ENCODE measurements at places on chromosomes 6 and 20.
A peak's percentile ranks its signal among the peaks of the same experiment; 100 is the strongest.

- peak; percentile 40 for DNase-seq
Measured at GRCh38 chr6:34237722-34238584, 1.3 kb downstream of the HMGA1 start.

DNA sequence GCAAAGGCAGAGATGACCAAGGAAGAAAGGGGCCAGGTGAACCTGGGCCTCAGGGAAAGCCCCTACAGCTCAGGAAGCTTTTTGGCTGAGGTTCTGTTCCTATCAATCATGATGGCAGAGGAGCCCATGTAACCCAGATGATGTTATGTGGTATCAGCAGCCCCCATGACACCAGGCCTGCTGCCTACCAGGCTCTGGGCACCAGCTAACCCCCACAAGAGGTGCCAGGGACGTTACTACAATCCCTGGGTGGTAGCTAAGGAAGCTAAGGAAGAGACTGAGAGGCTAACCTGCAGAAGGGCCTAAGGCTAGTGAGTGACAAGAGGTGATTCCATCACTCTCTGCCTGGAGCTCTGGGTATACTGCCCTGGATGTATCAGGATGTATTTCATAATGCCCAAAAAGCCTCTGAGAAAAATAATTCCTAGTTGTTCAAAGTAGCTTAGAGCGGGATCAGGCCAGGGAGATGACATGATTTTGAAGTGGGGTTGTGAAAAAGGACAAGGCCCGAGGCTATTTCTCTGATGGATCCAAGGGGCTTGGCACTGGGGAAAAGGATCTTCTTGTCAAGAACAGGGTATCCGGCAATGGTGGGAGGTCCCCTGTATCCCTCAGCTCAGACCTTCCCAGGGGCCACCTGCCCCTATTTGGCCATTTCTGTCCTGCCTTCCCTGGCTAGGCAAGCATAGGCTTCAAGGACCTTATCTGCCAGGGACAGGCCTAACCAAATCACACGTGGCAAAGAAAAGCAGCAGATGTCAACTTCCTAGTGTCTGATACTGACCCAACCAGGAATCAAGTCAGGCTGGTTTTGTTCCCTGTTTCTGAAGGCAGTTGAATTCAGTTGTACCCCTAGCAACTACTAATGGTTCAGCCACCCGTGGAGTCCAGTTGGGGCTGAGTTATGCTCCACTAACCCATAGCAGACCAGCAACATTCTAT, 41.3 kb downstream of the PANK2 start:
- DNase-seq: no peak

DNA sequence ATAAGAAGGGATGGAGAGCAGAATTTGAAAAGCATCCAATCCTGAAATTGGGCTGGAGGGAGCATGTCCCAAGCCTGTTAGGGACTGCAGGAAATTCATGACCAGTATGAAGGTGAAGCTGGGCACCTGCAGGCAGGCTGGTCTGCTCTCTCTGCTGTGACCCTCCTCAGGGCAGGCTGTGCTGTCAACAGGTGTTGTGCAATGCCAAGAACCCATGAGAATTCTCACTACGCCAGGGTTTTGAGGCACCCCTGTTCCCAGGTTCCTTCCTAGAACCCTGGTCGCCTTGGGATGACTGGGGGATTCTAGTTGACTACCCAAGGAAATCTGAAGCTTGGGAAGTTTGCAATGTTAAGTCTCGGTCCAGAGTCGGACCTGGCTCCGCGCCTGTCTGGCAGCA, 13.3 kb upstream of the MAS1L start:
- DNase-seq: no peak

- no peak for DNase-seq
Measured at GRCh38 chr20:41577129-41578009, 40.8 kb downstream of the CHD6 start.

- peak; percentile 29 for DNase-seq
Measured at GRCh38 chr20:58652606-58653294, 1.7 kb downstream of the STX16 start.

DNA sequence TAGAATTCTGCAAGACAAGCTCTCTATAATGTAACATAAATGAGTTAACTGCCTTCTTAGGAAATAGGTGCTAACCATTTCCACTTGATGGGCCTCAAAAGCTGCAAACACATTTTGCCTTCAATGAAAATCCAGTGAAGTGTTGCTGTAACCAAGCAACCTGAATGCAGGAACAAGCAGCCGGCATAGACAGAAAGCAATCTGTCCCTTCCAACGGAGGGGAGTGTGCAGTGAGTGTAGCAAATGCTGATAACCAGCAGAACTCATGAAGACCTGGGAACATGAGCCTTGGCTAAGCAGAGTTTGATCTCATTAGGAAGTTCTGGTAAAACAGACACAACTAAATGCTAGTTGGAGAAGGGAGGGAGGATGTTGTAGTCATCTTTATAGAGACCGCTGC, 697.8 kb downstream of the KIF16B start:
- DNase-seq: no peak

DNA sequence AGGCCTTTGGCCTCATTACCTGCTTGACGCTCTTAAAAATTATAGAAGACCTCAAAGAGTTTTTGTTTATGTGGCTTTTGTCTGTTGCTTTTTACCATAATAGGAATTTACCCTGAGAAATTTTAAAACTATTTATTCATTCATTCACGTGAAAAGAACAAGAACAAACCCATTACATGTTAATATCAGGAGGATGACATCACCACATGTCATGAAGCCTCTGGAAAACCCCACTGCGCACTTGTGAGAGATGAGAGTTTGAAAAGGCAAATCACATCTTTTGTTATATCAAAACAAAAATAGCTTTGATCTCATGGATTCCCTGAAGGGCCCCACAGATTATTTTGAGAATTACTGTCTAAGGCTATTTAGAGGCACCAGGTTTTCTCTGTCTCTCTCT, 61.3 kb upstream of the EYA2 start:
- no peak for DNase-seq

- peak; percentile 83 for DNase-seq
Measured at GRCh38 chr20:57509665-57510237, 15.2 kb downstream of the CTCFL start.

DNA sequence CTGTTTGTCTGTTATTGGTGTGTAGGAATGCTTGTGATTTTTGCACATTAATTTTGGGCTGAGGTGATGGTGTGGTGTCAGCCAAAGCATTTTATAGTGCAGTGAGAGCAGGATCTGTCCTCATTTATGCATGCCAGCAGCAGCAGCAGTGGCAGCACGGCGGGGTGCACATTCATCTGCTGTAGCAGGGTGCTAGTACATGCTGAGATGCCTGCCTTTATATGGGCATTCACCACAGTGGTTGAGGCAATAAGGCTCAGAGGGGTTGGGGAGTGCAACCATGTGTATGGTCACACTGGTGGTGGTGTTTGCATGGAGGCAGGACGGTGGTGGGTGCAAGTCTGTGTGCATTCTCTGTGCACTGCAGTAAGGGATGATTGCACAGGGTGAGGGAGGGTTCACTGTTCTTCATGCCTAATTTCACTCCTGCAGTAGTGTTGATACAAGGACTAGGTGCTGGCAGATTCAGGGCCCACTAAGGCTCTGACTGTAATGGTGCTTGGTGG, 129.3 kb upstream of the SYNCRIP start:
- DNase-seq: no peak

DNA sequence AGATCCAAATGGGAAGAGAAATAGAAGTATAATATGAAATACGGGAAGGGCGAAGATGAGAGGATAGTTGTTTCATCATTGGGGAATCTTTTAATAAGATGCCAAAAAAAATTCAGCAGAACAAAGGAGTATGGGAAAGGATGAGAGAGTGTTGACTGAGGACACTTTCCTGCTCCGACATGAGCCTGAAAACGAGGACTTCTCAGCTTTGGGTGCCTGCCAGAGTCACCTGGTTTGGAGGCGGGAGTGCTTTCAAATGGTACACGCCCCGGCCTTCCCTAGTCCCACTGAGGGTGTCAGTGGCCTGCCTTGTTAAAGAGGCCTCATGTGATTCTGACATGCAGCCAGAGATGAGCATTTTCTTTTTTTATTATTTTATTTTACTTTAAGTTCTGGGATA, 250.9 kb downstream of the ANKRD60 start:
- DNase-seq: no peak

- DNase-seq: no peak
Measured at GRCh38 chr6:26202811-26203583, 115.8 kb downstream of the HFE start.

- DNase-seq: no peak
Measured at GRCh38 chr20:50517817-50518154, 7.6 kb downstream of the PTPN1 start.

DNA sequence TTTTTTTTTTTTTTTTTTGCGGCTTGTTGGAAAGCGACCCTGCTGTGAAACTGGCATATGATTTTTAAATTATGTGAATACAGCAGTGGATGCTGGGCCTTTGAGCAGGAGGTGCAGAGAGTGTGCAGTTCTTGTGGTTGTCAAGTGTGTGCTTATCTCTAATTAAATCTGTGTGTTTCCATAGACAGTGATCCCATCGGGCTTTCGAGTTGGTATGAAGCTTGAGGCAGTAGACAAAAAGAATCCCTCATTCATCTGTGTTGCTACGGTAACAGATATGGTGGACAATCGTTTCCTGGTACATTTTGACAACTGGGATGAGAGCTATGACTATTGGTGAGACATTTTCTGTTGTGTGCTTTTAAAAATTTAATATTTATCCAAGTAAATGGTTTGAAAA, 52.4 kb downstream of the L3MBTL3 start:
- no peak for DNase-seq

GRCh38 chr6:34229877-34230276, 6.8 kb upstream of the HMGA1 start:
- DNase-seq: no peak

DNA sequence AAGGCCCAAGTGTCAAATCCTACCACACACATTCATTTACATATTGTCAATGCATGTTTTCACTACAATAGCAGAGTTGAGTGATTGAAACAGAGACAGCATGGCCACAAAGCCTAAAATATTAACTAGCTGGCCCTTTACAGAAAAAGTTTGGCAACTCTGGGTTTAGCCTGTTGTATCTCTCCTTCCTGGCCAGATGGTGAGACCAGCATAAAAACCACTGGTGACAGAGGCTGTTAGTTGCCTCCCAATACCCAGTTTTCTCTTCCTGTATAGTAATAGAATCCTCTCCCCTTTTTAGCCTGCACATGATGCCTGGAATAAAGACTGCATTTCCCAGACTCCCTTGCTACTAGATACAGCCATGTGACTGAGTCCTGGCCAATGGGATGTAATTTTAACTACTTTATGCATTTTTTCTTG, 100.0 kb upstream of the TAB2 start:
- no peak for DNase-seq

DNA sequence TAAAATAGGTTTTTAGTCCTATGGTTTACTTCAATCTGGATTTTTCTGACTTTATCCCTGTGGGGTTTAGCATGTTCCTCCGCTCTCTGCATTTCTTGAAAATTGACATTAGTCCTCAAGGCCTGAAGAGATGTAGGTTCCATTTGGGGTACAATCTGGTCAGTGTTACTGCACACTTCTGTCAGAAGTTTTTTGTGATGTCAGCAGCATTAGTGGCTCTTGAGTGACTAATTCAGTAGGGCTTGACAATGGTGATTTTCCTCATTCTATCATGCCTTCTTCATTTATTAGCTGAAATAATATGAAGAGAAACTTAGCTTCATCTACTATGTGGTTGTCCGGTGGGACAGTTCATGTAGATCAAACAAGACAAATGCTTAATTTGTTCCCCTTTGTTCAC, 114.6 kb downstream of the PDE10A start:
- DNase-seq: no peak

DNA sequence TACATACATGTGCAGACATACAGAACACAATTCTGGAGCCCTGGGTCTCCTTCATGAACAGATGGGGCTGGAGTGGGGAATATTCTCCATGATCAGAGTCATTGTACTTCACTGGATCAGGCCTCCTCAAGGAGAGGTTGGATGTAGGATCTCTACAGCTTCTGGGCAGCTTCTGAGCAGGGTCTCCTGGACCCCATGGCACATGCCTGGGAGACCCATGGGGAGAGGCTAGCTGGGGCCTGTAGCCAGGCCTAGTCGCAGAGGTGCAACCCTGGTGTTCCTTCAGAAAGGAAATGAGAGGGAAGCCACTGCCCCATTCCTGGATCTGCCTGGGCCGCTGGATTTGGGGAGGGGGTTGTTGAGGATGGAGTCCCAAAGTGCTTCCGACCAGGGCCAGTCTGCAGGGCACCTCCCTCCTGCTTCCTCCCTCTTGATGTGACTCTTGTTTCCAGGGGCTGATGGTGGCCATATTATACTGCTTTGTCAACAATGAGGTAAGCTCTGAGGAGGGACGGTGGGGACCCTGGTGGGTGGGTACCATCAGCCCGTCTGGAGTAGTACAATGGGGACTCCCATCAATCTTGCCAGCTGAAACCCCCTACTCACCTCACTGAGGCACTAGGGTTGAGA, 31.8 kb downstream of the GLP1R start:
- no peak for DNase-seq

- no peak for DNase-seq
Measured at GRCh38 chr6:144681334-144681733, 396.2 kb downstream of the UTRN start.

GRCh38 chr6:7268362-7268761, 44.6 kb downstream of the SSR1 start:
- no peak for DNase-seq

DNA sequence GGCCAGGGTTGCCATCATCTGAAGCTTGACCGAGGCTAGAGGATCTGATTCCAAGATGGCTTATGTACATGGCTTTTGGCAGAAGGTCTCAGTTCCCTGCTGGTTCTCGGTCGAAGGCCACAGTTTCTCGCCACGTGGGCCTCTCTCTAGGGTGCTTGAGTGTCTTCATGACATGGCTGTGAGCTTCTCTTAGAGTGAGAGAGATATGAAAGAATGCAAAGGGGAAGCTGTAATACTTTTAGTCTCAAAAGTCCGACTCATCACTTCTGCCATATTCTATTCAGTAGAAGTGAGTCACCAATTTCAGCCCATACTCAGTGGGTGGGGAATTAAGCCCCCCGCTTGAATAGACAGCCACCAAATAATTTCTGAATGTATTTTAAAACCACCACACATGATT, 94.2 kb downstream of the UTRN start:
- no peak for DNase-seq

DNA sequence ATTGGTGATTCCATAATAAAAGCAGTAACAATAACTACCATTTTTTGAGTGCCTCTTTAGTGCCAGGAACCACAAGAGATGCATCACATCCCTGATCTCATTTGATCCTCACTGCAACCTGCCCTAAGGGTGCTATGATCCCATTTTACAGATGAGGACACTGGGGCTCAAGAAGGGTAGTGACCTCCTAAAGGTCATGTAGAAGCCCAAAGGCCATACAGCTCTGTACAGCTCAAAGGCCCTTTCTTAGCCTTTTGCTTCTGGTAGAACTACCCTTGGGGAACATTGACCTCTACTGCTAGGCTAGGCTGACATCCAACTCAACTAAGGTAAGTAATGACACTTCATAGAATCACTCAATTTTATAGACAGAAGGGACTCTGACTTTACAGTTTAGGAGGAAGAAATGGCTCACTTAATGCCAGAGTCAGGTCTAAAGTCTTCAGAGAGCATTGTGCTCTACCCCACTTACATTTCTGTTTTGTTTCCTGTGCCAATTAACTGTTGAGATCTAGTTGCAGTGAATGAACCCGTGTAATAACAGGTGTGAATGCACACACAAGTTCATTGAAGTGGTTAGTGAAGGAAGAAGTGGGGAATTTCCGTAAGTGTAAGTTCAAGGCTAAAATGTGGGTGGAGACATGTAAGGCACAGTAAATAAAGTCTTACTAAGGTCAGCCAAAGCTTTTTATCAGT, 10.7 kb downstream of the SLC9A8 start:
- no peak for DNase-seq

- no peak for DNase-seq
Measured at GRCh38 chr20:36736451-36737182, 9.3 kb downstream of the NDRG3 start.

GRCh38 chr20:45292343-45292742, 14.3 kb upstream of the RBPJL start:
- DNase-seq: no peak

- DNase-seq: no peak
Measured at GRCh38 chr20:53557130-53557529, 36.5 kb downstream of the ZNF217 start.

Data from NCI-H526 treated with DMSO at 0.1 percent for 48 hours (cell line).